ENCODE measurements at places on chromosomes 3 and 15. TPM values are rescaled to one million over a fixed set of nuclear protein-coding genes. Genes with fewer than 3 reads are reported as not detected.

DNA sequence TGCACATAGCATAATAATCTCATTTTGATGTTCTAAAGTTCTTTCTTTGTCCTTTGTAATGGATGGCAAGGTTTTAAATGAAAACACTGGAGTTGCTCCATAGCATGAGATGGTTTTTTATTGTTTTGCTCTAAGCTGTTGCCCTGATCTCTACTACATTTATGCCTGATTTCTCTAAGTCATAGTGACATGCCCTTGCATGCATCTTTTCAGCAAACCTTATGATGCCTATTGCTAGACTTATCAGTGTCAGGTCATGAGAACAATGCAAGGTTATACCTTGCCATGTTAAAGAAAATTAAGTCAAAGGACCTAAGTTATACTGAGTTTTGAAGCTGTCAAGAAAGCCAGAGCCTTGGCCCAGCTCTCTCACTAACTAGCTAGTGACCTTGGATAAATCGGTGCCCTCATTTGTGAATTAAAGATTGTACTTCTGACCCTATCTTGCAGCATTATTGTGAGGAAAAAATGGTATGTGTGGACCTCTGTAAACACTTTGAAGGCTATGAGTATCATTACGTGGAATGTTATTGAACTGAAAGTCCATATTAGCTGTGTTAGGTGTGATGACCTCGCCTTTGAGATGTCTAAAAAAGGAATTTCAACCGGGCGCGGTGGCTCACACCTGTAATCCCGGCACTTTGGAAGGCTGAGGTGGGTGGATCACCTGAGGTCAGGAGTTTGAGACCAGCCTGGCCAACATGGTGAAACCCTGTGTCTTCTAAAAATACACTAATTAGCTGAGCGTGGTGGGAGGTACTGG lies 256.4 kb upstream of the UBE2E1 start:
- DNase-seq = no peak

GRCh38 chr15:92808598-92809063 lies 91.5 kb upstream of the CHD2 start:
- peak; percentile 82 for DNase-seq

NANOGP8 gene
- total RNA-seq = not detected

DUOXA1 gene
- total RNA-seq = 2.1 TPM

P2RY14 gene
- 6.5 TPM for total RNA-seq

DNA sequence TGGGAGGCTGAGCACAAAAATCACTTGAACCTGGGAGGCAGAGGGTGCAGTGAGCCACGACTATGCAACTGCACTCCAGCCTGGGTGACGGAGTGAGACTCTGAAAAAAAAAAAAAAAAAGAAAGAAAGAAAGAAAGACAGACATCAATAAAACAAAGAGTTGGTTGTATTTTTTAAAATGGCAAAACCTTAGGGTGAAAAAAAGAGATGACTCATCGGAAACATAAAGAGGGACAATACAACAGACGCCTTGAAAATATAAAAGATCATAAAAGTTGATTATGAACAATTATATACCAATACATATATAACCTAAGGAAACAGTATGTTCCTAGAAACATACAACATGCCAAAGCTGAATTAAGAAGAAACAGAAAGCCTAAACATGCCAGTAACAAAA lies 92.8 kb downstream of the SCAPER start:
- DNase-seq = no peak

- peak; percentile 56 for DNase-seq
Measured at GRCh38 chr3:14899993-14900618, 47.3 kb upstream of the NR2C2 start.

- no peak for DNase-seq
Measured at GRCh38 chr3:55482496-55483195, 4.5 kb downstream of the WNT5A start.

DNA sequence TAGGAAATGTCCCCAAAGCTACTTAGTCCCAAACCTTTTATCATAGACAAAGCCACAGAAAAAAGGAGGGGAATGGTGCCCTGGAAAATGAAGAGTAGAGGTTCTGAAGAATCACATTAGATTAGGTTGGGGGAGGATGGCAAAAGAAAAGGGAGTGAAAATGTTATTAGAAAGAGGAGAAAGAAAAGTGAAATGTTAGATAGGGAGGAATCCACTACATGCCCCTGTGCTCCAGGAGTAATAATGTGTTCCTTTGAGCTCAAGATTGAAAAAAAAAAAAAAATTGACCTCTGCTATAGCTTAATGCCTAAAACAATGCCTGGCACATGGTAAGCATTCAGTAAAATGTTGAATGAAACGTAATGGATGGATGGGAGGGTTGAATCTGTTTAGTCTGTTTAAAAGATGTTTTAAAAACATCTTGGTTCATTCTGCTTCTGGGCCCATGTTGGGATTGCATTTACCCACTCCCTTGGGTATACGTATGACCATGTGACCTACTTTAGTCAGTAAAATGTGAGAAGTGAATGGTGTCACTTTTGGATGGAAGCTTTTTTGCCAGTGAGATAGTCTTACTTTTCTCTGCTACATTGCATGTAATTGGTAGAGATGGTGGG lies 19.0 kb downstream of the MAPK6 start:
- DNase-seq = no peak

DNA sequence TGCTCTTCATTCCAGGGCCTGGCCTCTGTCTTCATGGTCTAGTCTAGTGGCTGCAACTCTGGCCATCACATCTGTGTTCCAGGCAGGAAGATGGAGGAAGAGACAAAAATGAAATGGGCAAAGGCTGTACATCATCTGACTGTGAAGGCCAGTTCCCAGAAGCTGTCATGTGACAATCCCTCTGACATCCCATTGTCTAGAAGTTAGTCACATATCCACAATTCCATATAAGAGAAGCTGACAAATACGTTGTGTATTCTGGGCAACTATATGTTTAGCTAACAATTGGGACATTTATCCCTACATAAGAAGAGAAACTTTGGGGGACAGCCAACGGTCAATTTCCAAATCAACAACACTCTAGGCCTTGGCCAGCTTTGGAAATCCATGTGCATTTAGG lies 34.5 kb upstream of the C3orf70 start:
- no peak for DNase-seq

GRCh38 chr3:193829781-193830180 lies 236.8 kb downstream of the OPA1 start:
- DNase-seq = no peak

GRCh38 chr3:58084788-58085543 lies 76.7 kb downstream of the FLNB start:
- no peak for DNase-seq

ASTE1 gene
- total RNA-seq = 4.3 TPM

CD276 gene
- total RNA-seq = 29.8 TPM

GRCh38 chr15:68989541-68990230 lies 24.8 kb upstream of the NOX5 start:
- DNase-seq = no peak

GRCh38 chr3:40109641-40110490 lies 199.6 kb upstream of the EIF1B start:
- no peak for DNase-seq

DNA sequence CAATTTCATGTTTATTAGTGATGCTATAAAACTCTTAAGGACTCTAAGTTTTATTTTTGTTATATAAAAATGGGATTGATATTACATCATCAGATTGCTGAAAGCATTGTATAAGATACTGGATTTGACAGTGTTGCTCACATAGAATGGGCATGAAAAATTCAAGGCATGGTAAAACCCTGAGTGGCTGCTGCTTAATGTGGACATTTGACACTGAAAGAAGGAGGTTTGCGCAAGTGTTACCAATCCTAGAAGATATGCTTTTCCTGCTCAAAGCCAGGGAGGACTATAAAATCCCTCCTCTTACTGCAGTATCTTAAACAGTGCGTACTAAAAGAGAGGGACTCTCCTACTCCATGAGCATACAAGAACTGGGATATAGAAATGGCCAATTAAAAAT lies 65.8 kb upstream of the PTX3 start:
- DNase-seq = no peak

GRCh38 chr3:18827664-18828063 lies 320.6 kb upstream of the KCNH8 start:
- no peak for DNase-seq

GRCh38 chr15:29750754-29751153 lies 71.5 kb downstream of the TJP1 start:
- no peak for DNase-seq

RAD18 gene
- total RNA-seq = 6.4 TPM

GRCh38 chr3:27345493-27345892 lies 23.7 kb downstream of the NEK10 start:
- no peak for DNase-seq

GRCh38 chr3:45972534-45973402 lies 22.9 kb downstream of the FYCO1 start:
- DNase-seq = peak; percentile 84

DNA sequence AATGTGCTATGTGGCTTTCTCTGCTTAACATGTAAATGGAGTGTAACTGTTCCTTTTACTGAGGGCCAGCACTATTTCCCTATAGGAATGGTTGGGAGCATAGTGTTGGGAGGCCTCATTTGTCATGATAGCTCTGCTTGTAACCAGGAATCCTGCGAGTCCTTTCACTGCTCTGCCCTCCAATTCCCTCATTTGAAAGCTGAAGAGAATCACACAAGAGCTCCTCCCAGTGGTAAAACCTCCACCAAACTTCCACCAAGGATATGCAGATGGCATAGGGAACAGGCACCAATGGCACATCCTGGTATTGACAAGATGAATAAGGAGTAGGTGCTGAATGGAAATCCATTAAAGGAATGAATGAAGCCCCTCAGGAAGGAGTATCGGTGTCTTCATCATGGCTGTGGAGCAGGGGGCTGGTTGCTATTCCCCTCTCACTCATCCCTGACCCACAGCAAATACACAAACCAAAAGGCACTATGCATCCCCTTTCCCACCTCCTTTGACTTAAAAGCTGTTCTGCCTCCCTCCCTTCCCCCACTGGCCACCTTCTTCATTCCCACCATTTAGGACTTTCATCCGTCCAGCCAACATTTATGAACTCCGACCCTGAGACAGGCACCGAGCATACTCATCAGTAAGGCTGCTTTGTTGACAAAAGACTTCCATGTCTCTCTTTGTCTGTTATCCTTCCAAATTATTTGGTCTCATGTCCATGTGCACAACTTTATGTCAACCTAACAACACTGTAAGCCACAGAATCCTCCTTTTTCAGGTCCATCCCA lies 560.8 kb downstream of the FOXP1 start:
- DNase-seq = no peak

TLR9 gene
- total RNA-seq = 0.54 TPM

- DNase-seq = no peak
Measured at GRCh38 chr3:51657234-51657633, 13.8 kb upstream of the TEX264 start.

GRCh38 chr15:101457696-101458095 lies 31.8 kb downstream of the PCSK6 start:
- no peak for DNase-seq

WDR93 gene
- total RNA-seq = not detected

DNA sequence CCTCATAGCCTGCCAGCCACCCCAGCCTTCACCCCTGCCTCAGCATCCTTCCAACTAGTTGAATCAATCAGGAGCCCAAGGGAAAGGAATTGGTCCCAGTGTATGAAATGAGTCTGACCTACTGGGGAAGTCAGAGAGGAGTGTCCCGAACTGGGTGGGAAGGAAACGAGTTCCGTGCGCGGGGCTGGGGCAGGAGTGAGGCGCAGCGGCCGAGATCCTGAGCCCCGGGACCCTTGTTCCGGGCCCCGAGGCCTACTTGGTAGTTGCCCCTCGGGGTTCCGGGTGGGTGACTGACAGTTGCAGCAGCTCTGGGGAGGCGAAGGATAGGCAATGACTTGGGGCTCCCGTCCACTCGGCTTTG lies 1.1 kb upstream of the PLCL2 start:
- DNase-seq = no peak

CFAP100 gene
- total RNA-seq = not detected

DNA sequence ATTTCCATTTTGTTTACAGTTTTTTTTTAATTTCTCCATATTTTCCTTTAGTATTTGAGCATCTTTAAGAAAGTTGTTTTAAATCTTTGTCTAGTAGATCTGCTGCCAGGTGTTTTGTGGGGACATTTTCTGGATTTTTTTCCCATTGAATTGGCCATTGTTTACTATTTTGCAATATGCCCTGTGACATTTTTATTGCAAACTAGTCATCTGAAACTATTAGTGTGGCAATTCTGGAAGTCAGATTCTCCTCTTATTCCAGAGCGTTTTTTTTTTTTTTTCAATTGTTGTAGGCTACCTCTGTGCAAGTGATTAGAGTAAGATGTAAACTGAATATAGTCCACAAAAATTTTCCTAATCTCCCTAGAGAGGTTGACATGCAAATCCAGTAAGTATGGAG lies 334.2 kb downstream of the PYDC2 start:
- no peak for DNase-seq

MRAS gene
- total RNA-seq = 24.4 TPM

WNT5A gene
- 9.1 TPM for total RNA-seq

NPAP1 gene
- 0.28 TPM for total RNA-seq

DNA sequence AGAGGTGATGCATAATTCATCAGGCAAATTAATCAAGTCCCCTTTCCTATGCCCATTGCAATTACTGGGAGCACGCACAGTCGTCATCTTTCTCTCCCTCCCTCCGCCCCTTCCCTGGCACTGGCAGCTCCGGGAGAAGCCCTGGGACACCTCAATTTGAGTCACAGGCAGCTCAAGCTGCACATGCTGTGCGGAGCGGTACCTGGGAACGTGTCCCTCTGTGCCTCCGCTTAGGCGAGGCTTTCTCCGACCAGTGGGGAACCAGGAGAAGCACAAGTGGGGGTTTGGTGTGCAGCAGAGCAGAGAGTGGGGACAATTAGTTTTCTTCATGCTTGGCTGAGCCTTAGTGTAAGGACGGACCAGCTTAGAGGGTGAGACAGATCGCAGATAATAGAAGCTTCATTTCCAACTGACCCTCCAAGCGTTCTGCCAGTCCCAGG lies 88.3 kb downstream of the SOX14 start:
- DNase-seq = no peak

GRCh38 chr3:43728947-43729346 lies 38.2 kb downstream of the ABHD5 start:
- DNase-seq = no peak

ST8SIA2 gene
- under 0.01 TPM for total RNA-seq

- DNase-seq = no peak
Measured at GRCh38 chr3:171274222-171274621, 186.0 kb downstream of the TNIK start.

KLHDC8B gene
- total RNA-seq = 100 TPM

CLDN16 gene
- not detected for total RNA-seq

DNA sequence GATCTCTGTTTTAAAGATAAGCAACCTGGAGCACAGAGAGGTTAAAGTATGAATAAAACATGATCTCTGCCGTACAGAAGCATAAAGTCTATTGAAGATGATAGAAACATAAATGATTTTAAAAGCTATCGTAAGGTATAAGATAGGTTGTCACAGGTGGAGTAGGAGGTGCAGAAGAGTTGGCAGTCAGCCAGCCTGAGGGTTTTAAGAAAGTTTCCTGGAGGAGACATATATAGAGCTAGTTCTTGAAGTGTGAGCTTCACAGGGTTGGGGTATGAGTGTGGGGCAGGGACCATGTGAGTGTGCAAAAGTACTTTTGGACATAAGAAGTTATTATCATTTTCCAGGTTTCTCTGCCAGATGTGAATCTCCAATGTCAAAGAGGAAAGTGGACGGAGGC lies 3.9 kb upstream of the FGF12 start:
- DNase-seq = peak; percentile 60
